ENCODE measurements at places on chromosomes 13 and 19. TPM values are rescaled to one million over a fixed set of nuclear protein-coding genes. Genes with fewer than 3 reads are reported as not detected.

- DNase-seq = no peak
Measured at GRCh38 chr13:41054212-41054877, 7.0 kb upstream of the WBP4 start.

- no peak for DNase-seq
Measured at GRCh38 chr13:101773062-101773461, 320.6 kb downstream of the ITGBL1 start.

- DNase-seq = no peak
Measured at GRCh38 chr19:54576411-54576976, 2.9 kb downstream of the LILRA2 start.

DNA sequence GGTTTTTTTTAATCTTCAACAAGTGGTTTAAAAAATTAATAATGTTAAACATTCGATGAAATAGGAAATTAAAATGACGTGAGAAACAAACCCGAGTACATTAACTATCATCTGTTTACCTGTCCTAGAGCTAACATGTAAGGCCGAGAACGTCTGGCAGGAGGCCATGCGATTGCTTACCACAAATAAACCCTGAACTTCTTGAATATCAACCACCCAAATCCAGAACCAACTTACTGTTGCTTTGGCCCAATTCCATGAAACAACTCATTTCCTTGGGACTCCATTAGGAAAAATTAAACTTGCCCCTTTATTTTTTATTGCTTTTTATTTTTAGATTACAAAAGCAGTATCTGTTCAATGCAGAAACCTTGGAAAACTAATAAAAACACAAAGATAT lies 228.9 kb upstream of the IRS2 start:
- no peak for DNase-seq

- DNase-seq = no peak
Measured at GRCh38 chr19:48364598-48365348, 606 bp downstream of the SYNGR4 start.

DNA sequence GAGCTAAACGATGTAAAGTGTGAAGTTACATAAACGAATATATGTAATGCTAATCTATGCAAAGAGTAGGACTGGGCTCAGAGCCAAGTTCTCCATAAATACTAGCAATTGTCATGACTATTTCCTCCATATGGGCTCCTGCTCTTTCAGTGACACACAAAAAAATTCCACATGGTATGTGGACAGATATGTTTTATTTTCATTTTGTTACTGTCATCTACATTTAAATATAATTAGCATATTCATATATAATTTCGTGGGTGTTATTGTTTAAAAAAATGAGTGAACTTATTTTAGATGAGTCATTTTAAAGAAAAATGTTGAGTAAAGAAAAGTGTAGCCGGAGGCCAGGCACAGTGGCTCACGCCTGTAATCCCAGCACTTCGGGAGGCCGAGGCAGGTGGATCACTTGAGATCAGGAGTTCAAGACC lies 5.0 kb upstream of the IGSF23 start:
- no peak for DNase-seq

GRCh38 chr13:56735537-56735942 lies 405.2 kb upstream of the PRR20A start:
- DNase-seq = no peak

DNA sequence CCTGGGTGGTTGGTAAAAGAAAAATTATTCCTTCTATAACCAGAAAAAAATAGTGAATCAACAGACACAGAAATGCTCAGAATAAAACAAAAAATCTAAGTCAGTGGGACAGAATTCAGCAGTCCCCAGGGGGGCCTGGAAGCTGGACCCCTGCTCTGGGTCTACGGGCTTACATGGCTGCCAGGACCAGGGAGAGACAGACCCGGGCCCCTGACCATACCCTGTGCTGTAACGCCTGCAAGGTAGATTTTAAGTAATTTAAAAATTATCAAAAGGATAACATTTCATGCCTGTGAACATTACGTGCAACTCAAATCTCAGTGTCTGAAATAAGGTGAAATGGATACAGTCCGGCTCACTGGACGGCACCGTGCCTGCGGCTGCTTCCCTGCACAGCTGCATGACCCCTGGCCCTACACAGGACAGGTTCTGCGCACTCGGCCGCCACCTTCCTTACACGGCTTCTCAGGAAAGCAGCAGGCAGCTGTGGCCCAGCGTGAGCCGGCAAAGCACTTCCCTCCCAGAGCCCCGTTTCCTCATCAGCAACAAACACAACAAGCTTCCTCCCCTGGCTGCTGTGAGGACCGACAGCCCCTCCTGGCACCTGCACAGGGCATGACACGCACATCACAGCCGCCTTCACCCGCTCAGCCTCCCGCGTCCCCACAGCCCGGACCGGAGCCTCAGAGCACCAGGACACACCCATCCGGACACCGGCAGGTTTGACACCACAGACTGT lies 22.2 kb downstream of the RASA3 start:
- DNase-seq = peak; percentile 29

- no peak for DNase-seq
Measured at GRCh38 chr13:69820180-69820579, 287.4 kb upstream of the ATXN8OS start.

DNA sequence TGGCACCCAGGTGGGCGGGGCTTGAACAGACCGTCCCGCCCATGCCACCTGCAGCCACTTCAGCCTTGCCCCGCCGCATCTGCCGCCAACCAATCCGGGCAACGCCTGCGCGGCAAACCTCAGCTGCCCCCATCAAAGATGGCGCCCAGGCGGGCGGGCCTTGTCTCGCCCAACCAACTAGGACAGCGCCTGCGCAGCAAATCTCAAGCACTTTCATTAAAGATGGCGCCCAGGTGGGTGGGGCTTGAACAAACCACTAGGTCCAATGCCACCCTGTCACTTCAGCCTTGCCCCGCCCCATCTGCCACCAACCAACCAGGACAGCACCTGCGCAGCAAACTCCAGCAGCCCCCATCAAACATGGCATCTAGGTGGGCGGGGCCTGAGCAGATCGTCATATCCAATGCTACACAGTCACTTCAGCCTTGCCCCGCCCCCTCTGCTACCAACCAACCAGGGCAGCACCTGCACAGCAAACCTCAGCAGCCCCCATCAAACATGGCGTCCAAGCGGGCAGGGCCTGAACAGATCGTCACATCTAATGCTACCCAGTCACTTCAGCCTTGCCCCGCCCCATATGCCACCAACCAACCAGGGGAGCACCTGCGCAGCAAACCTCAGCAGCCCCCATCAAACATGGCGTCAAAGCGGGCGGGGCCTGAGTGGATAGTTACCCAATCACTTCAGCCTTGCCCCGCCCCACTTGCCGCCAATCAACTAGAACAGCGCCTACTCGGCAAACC lies 1.4 kb downstream of the PEG3 start:
- peak; percentile 91 for DNase-seq

- DNase-seq = no peak
Measured at GRCh38 chr19:7427944-7428343, 60.9 kb downstream of the PEX11G start.

- no peak for DNase-seq
Measured at GRCh38 chr13:50179977-50180376, 164.7 kb downstream of the KCNRG start.

GRCh38 chr13:104256701-104257100 lies 1190.5 kb upstream of the SLC10A2 start:
- no peak for DNase-seq

DNA sequence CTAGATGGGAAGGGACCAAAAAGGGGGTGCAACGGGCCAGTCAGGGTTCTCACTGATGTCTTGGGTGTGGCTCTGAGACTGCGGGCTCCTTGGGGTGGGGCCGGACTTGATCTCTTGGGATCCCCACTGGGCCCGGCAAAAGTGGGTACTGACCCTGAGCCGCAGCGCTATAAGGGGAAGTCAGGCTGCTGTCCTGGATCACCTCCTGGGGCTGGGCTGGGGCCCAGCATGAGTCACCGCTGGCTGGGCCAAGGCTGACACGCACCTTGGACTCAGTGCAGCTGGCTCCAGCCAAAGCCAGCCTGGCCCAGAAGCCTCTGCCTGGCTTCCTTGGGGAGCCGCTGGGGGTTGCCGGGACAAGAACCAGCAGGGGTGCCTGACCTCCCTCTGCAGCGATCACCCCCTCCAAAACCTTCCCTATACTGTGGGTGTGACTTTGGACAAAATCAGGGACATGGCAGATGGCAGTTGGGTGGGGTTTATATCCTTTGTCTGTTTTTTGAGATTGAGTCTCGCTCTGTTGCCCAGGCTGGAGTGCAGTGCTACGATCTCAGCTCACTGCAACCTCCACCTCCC lies 617 bp upstream of the IQCN start:
- DNase-seq = peak; percentile 95

DNA sequence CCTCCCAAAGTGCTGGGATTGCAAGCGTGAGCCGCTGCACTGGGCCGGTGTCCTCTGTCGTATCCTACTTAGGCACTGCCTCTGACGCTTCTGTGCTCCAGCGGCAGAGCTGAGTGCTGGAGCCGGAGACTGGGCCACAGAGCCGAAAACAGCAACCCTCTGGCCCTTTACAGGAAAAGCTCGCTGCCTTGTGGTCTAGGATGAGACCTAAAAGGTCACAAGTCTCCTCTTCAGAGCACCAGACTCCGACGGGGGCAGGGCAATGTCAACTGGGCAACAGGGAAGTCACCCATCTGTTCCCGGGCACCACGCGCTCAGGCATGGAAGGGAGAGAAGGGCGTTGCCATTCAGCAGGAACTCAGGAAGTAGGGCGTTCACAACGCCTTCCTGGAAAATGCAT lies 91.7 kb downstream of the GADD45B start:
- DNase-seq = peak; percentile 39

GRCh38 chr13:37479916-37480315 lies 118.7 kb downstream of the POSTN start:
- no peak for DNase-seq

- no peak for DNase-seq
Measured at GRCh38 chr13:100520936-100521850, 67.4 kb downstream of the GGACT start.

DNA sequence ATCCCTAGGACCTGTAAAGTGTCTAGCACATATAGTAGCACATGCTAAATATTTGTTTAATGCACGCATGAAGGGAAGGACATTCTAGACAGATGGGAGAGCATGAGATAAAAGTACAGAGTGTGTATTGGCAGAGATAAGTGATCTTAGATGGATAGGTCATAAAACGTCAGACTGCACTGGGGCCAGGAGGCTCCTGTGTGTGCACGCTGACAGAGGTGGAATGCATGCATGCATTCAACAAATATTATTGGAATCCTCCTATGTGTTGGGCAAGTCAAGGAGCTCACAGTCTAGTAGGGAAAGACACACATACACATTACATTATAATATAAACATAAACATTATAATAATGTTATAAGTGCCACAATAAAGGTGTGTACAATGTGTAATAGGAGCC lies 73.3 kb downstream of the FGF9 start:
- no peak for DNase-seq

DNA sequence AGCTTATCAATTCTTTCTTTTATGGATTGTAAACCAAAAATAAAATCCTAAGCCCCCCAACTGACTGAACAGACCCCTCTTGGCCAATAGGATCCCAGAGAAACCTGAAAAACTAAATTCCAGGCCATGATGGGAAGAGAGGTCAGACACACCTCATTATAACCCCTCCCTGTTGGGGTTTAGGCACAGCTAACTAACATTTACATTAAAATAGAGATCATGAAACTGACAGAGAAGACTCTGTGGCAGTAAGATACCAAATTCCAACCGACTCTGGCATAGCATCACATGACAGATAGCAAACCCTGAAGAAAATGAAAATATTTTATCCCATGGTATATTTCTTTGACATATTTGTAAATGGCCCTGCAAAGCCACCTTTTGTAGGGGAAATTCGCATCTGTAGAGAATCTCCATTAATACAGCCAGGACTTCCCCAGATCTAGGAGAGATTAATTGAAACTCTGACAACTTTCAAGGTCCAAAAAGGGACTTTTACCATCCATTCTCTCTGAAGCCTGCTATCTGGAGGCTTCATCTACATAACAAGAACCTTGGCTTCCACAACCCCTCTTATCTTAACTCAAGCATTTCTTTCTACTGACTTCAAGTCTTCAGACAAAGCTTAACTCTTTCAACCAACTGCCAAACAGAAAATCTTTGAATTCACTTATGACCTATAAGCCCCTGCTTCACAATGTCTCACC lies 27.1 kb upstream of the GAS6 start:
- DNase-seq = no peak

GRCh38 chr13:51832471-51833152 lies 12.4 kb downstream of the TMEM272 start:
- DNase-seq = no peak

- DNase-seq = no peak
Measured at GRCh38 chr13:113989585-113990300, 15.9 kb upstream of the C13orf46 start.

GRCh38 chr13:46472384-46472783 lies 80.6 kb upstream of the LRCH1 start:
- DNase-seq = no peak

DNA sequence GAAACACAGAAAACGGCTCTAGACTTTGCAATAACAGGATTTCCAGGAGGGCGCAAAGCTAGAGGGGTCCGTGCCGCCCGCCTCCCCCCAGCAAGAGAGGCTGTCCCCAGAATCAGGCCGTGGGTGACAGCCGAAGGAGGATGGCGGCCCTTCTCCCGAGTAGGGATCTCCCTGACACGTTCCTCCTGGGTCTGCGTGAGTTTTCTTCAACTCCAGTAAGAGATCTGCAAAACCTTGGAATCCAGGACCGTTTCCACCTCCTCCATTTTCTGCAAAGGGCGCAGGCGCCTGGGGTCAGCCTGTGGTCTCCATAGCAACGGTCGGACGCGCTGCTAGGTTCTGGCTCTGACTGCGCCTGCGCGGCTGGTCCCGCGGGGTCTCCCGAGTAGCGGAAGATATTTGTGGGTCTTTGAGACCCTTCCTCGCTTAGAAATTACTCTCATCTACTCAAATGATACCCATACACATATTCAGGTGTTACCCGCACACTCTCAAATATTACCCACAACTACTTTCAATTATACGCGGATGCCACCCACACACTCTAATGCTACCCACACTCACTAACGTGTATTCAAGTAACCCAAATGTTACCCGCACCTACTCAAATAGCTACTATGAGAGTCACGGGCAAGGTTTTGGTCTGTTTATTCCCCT lies 2.1 kb downstream of the PNMA8C start:
- DNase-seq = peak; percentile 91

- peak; percentile 17 for DNase-seq
Measured at GRCh38 chr13:59531571-59532091, 632.1 kb downstream of the DIAPH3 start.

DNA sequence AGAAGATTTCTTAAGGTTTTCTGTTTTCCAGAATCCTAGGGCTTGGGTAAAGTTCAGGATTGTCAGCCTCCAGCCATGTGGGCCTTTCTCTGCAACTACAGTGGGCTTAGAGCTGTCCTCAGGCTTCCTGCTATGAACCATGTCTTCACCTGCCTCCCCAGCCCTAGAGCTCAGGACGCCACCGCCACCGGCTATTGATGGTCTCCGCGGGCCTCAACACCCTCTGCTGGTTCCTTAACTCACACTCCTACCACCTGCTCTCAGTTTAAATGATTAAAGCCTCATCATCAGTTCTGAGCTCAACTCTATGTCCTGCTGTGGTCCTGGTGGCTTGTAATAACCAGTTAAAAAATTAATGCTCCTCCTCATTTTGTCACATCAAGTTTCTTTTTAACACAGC lies 221.0 kb downstream of the EFNB2 start:
- DNase-seq = no peak

The KLK4 gene
- not detected for total RNA-seq

The ODAD3 gene
- total RNA-seq = 5.4 TPM

The PRODH2 gene
- total RNA-seq = not detected

The WDR87 gene
- not detected for total RNA-seq

The PBX4 gene
- 1.9 TPM for total RNA-seq

The GRIK5 gene
- 13.7 TPM for total RNA-seq

The ERICH4 gene
- total RNA-seq = not detected
